Hepatic stellate cell (primary cell): ENCODE measurements at places on chromosomes 7 and 10.

DNA sequence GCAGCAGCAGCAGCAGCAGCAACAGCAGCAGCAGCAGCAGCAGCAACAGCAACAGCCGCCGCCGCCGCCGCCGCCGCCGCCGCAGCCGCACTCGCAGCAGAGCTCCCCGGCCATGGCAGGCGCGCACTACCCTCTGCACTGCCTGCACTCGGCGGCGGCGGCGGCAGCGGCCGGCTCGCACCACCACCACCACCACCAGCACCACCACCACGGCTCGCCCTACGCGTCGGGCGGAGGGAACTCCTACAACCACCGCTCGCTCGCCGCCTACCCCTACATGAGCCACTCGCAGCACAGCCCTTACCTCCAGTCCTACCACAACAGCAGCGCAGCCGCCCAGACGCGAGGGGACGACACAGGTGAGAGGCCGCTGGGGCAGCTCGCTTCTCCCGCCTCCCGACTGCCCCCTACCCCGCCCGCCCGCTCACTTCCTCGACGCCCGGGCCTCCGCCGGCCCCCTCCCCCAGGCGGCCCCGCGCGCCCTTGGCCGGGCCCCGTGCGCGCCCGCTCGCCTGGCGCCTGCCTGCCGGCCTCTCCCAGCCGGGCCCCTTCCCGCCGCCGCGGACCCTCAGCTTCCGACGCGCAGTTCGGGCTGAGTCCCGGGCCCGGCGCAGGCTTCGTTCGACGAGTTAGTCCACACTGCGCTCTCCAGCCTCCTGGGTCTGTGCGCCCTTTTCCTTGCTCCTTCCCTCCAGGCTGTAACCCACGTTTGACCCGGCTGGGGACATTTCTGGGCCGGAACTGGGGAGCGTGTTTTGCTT lies 882 bp downstream of the DLX6 start:
- peak; percentile 42 for DNase-seq

- no peak for DNase-seq
These were observed 311.6 kb downstream of the CCDC3 start for GRCh38 chr10:12689893-12690292.

GRCh38 chr7:135207406-135208101 lies 3.8 kb downstream of the WDR91 start:
- DNase-seq, result no peak

- no peak for DNase-seq
These were observed 26.2 kb upstream of the ABLIM1 start for GRCh38 chr10:114684084-114684821.

- no peak for DNase-seq
These were observed 46.2 kb upstream of the ZEB1 start for GRCh38 chr10:31272841-31273240.

DNA sequence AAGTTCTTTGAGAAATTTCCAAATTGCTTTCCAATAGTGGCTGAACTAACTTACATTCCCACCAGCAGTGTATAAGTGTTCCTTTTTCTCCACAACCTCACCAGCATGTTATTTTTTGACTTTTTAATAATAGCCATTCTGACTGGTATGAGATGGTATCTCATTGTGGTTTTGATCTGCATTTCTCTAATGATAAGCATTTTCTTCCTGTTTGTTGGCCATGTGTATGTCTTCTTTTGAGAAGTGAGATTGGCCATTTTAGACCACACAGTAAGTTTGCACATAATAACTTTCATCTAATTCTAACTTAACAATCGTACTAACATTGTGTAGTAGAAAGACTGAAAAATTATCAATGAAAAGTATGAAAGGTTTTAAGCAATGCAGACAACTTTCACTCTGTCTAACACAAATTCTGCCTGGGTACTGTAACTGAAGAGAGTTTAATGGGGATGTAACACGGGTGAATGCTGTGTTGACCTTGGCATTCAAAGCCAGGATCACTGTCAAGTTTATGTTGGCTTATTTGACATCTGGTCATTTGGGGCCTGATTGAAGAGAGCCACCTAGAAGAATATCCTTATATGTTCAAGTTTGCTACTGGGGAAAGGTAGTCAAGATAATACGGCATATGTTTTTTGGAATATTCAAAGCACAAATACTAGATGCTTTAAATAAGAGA lies 50.4 kb downstream of the FAM171A1 start:
- DNase-seq, result no peak
